Activated CD4-positive, alpha-beta T cell treated with anti-CD3 and anti-CD28 coated beads, Interleukin-10, Interleukin-2, amounts not matched to agents 100 ng/mL and 50 ng/mL, durations not matched to agents 16 hours and 8 hours (primary cell): ENCODE measurements at places on chromosomes 7 and 10.
A peak's percentile ranks its signal among the peaks of the same experiment; 100 is the strongest.

GRCh38 chr10:76555067-76555670, 1082.4 kb downstream of the KCNMA1 start:
- DNase-seq = no peak

DNA sequence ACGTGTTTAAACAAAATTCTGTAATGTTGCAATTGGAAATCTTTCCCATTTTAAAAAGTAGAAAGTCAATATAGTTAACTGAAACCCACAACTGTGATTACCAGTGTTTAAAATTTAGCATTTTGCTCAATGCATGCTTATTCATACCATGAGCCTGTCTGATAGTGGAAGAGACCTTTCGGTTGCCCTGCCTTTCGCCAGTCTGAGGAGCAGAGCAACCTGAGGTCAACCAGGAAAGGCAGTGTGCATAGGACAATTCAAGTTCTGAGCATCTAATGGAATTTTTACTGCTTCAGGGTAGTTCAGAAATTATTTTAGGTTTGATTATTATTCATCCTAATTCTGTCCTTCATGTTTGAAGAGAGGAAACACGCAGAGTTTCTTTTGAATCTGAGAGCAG, 100.8 kb downstream of the CUBN start:
- DNase-seq = peak; percentile 77

DNA sequence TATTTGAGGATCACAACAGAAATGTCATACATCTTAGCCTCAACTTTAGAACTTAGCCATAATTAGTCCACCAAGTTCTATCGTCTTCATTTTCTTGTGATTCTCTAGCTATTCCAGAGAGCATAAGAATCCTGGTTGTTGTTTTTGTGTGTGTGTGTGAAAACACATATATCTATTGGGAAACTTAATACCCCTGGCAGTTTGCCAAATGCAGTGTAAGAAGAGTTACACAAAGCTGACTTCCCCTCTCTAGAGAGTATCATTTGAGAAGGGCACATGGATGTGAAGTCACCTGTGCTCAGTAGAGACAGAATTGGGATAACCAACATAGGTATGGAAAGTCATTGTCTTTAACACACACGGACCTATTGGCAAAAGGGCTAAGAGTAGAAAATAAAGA, 19.3 kb downstream of the FOXI2 start:
- no peak for DNase-seq

DNA sequence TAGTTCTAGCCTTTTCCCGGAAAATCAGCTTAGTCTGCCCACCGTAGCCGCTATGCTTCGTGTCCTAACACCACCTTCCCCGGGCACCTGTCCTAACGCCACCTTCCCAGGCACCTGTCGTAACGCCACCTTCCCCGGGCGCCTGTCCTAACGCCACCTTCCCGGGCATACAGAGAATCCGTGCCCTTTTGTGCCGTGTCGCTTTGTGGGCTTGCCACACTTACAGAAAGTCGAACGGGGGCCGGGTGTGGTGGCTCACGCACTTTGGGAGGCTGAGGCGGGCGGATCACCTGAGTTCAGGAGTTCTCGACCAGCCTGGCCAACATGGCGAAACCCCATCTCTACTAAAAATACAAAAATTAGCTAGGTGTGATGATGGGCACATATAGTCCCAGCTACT, 73.6 kb upstream of the DNAJB6 start:
- no peak for DNase-seq

- no peak for DNase-seq
Measured at GRCh38 chr10:123570898-123571515, 95.1 kb upstream of the GPR26 start.

- no peak for DNase-seq
Measured at GRCh38 chr7:22865602-22865960, 42.9 kb upstream of the TOMM7 start.

- DNase-seq = no peak
Measured at GRCh38 chr10:103458720-103459119, at the start of gene CALHM1. Gene CALHM1, minus strand, starts transcription at chr10:103458900. Its CDS starts 149 bp downstream, at chr10:103458751.

DNA sequence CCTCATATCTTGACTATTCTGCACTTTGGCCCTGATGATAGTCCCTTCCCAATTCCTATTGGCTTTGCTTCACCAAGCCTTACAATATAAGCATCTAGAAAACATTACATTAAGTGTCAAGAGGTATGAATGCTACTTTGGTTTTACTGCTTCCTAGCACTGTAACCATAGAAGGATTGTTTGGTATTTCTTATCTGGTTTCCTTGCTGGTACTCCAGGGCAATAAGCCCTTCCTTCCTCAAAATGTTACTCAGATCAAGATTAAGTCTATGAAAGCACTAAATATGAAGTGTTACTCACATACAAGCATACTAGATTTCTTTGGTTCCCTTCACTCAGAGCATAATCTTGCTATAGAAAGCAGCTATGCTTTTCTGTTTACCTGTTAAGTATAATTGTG, 492.5 kb downstream of the ETV1 start:
- no peak for DNase-seq

- DNase-seq = no peak
Measured at GRCh38 chr7:1121886-1122831, 34.2 kb downstream of the GPER1 start.

DNA sequence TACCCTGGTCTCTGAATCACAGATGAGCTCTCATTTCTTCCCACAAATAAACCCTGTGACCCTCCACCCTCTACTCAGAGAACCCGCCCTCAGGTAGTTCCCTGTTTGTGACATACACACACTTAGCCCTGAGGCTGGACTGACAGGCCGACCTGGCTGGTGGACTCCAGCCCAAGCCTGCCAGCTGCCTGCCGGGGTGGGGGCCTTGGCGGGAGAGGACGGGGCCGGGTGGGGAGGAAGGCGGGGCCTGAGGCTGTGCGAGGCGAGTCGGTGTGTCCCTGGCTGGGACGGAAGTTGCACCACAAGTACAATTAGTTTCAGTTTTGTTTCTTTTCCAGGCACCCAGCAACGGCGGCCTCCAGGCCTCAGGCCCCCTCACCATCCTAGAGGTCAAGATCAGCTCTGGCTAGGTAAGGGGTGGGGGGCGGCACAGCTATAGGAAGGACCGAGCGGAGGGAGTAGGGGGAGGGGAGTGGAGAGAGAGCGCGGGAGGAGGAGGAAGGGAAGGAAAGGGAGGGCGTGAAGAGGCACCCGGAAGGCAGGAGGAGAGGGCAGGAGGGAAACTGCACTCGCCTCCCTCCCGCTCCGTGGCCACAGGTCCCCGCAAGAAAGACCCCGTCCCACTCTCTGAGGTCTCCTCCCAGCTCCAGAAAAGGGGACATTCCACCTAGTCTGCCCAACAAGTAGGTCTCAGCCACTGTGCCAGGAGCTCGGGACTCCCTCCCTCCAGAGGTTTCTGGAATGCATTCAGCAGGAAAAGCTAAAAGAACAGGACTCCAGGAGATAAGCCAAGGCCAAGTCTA, at the start of gene TRIM56:
TRIM56 (plus strand) TSS at position 320 of the 803 bp plus-strand sequence. CDS start 1,832 bp downstream, outside the sequence.
- DNase-seq = peak; percentile 88

- no peak for DNase-seq
Measured at GRCh38 chr10:71042699-71043098, 154.3 kb upstream of the PCBD1 start.

DNA sequence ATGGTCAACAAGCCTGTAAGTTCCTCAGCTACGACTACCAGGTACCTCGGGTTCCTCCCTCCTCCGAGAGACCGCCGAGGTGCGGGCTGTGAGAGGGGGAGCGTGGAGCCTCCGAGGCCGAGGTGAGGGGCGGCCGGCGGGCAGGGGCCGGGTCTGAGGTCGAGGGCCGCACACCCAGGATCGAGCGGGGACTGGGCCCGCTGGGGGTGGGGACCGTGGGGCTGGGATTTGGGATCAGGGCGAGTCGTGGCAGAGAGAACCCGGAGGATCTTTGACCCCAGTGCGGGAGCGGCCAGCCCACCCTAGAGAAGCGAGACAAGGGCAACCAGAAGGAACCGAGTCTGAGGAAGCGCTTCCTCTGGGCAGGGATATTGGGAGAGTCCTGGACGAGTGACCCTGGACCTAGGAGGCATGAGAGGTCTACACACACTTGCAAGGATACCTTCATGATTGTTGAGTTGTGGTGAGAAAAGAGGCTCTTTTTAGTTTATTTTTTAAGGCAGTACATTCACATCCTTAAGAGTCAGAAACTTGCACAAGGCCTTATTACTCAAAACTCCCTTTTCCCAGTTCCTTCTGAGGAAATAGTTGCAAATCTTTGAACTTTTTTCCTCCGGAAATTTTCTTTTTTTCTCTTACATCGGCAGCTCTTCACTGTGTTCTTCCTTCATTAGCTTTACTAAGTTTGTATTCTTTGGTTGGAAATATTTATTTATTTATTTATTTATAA, 395 bp downstream of the ZNF487 start:
- no peak for DNase-seq

GRCh38 chr7:155568333-155568660, 21.9 kb upstream of the CNPY1 start:
- no peak for DNase-seq
